ENCODE measurements at places on chromosomes 5 and 9.
A peak's percentile ranks its signal among the peaks of the same experiment; 100 is the strongest.

- DNase-seq, result no peak
Measured at GRCh38 chr9:115398313-115398650, 280.3 kb upstream of the TNC start.

DNA sequence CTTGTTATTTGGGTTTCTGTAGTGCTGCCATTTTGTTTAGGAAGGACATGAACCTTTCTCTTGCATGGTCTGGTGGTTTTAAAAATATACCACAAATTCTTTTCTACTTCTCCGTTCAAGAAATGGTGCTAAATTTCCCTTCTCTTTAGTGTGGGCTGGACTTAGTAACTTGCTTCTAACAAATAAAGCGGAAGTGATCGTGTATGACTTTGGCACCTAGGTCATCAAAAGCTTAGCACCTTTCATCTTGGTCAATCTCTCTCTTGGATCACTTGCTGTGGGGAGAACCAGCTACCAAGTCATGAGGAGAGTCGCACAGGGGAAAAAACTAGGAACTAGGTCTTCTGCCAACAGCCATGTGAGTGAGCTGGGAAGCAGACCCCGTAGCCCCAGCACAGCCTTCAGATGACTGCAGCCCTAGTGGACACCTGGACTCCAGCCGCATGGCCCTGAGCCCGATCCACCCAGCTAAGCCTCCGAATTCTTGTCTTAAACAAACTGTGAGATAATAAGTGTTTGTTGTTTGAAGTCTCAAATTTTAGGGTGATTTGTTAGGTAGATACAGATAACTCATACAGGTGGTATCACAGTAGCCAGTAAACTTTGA, 87.7 kb upstream of the CKMT2 start:
- DNase-seq, result no peak

GRCh38 chr5:8461543-8461942, 592.6 kb downstream of the MTRR start:
- no peak for DNase-seq

DNA sequence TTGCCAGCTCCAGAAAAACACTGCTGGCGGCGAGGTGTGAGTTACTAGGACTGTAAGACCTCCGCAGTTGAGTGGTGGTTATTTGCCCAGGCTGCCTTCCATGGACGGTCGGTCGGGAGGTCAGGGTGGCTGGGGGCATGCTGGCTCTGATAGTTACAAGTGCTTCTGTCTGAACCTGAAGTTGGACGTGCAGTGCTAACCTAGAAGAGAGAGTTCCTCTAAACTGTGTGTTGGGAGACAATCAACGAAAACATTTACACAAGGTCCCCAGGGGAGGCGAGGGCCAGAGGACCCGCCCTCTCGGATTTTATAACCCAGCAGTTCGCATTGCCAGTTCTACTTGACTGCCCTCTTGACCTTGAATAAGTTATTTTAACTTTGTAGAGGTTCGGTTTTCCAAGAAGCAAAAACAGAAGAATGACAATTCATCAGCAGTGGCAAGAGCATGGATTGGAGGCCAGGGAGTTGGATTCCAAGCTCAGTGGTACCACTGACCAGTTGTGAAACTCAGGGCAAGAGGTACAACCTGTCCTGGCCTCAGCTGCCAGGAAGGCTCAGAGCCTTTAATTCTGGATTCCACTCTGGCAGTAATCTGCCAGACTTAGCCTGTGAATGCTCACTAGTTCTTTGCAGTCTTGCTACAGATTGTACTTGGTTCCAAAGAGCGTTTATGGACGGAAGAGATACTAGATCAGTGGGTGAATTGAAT, 28.7 kb upstream of the PDE8B start:
- DNase-seq, result no peak

- no peak for DNase-seq
Measured at GRCh38 chr5:146016764-146017484, 80.5 kb downstream of the SH3RF2 start.

DNA sequence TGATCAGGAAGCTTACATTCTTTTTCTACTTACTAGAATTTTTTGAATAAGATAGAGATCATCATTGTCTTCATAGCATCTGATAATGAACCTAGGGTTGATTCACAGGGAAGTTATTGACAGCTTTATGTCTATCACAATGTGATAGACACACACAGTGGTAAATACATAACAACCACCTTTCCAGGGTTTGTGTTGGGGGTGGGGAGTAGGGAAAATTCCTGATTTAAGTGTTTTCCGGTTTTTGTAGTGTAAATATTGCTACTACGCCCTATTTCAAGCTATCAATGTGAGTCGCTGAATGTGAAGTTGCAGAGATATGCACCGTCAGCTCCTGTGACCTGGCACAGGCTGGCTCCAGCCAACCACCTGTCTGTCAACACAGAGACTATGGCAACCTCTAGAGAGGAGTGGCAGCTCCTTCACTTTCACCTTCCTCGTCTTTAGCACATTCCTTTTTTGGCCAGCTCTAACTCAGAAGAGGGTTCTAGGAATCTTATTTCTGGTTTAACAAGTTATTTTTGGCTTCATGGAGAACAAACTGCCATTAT, 224.9 kb downstream of the MAT2B start:
- DNase-seq, result no peak

GRCh38 chr5:36724467-36725332, 118.3 kb downstream of the SLC1A3 start:
- no peak for DNase-seq

DNA sequence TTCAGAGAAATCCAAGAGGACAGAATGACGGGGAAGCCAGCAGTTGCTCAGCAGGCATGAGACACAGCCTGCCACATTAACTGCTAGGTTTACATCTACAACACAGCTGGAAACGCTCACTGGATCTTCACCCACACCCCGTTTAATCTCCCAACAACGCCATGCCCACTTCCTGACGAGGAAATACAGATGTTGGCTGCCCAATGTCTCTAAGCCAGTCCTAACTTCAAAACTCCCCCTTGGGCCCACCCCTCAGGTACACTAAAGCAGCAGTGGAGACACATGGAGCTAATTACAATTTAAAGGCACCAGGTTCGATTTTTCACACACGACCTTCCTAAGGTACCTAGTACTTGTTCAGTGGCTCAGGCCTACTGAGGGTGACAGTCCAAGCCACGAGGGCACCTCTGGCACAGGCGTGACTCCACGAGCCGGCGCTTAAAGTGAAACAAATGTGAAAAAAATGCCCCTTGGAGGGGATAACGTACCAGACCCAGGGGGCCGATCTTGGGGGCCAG, 904 bp downstream of the RPL12 start:
- DNase-seq, result peak; percentile 30

DNA sequence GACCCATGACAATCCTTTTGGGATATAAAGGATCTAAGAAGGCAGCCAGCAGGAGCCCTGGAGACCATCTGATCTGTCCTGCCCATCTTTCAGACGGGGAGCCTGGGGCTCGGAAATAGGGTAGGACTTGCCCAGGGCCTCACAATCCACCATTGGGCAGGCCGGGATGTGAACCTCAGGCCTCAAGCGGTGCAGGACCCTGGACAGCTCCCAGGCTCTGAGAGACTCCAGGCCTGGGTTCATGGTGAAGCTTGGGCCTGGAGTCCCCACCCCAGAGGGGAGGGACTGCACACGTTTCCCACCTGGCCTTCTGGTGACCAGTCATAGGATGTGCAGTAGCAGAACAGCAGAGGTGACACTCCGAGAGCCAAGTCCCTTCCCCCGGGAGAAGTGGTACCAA, 36.6 kb upstream of the RAPGEF1 start:
- DNase-seq, result peak; percentile 55

GRCh38 chr5:172223901-172224873, 30.2 kb downstream of the EFCAB9 start:
- no peak for DNase-seq

DNA sequence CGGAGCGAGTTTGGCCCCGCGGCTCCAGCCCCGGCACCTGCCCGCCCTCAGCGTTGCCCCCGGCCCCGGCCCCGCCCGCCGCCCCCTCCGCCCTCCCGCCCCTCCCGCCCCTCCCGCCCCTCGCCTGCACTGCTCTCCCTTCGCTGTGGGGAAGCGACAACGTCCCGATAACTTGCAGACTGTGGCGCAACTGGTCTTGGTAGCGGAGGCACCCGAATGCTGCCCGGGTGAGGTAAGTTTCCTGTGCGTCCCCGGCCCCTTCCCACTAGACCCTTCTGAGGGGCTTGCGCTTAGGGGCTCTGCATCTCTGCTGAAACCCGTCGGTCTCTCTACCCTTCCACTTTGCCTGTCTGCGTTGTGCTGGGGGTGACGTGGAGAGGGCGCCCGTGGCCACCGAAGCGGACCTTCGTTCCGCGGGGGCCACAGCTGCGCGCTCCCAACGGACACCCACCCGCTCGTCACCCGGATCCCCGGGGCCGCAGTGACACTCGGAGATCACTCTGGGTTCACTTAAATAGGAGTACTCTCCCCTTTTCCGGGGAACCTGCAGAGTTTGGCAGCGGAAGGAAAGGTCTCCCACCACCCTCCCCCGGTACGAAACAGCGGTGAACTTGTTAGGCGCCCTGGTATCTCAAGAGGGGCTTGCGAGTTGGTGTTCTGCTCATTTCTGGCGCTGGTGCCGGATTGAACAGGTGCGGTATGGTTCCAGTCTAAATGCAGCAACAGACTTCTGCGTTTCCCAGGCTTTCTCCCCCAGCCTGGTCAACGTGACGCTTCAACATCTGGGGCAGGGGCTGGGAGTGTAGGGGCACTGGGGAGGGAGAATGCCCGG, 707 bp downstream of the PIP5K1B start:
- DNase-seq, result peak; percentile 25

DNA sequence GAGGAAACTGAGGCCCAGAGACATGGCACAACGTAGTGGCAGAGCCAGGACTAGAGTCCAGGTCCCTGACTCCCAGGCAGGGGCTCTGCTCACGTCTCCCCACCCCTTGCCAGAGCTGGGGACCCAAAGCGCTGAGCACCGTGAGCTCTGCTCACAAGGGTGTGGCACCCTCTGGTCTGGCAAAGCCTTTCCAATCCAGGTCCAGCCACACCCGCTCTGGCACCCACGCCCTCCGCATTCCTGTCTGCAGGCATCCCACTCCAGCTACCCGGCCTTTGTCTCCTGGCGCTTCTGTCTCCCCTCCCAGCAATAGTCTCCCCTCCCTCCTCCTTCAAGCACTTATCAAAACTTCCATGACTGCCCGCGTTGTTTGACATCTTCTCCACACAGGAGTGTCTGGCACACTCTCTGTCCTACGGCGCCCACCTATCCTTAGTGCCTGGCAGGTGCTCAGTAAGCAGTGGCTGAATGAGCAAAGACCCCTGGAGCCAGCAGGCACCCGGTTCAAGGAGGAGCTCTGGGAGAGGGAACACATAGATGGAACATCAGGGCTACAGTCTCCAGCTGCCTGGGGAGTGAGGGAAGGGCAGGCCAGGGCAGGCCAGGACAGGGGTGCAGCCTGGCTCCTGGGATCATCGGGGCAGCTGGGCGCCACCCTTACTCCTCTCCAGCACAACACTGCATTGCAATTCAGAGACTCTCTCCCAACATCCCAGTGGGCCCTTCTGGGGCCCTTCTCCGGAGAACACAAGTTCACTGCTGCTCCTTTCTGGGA, 12.0 kb downstream of the HIGD2A start:
- no peak for DNase-seq

GRCh38 chr5:35342664-35343063, 112.4 kb upstream of the PRLR start:
- DNase-seq, result no peak

GRCh38 chr9:126777733-126778132, 27.1 kb upstream of the ZBTB43 start:
- DNase-seq, result no peak

DNA sequence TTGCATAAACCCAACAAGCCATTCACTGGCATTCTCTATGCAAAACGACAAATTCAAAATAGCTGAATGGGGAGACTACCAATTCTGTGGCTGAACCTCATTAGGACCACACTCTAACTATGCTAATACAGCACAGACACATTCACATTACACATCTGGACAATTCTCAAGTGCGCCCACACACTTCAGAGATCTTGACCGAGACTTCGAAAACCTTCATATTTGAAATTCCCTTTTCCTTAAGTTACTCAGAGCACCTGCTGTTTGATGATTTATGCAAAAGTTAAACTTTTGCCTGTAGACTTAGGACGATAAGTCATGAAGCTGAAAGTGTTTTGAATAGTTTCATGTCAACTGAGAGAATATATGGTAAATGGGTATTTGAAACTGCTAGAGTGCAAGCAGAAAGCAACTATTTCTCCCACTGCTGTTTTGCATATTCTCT, 111.9 kb downstream of the FBN2 start:
- no peak for DNase-seq

- no peak for DNase-seq
Measured at GRCh38 chr5:174827558-174827957, 103.2 kb downstream of the MSX2 start.

DNA sequence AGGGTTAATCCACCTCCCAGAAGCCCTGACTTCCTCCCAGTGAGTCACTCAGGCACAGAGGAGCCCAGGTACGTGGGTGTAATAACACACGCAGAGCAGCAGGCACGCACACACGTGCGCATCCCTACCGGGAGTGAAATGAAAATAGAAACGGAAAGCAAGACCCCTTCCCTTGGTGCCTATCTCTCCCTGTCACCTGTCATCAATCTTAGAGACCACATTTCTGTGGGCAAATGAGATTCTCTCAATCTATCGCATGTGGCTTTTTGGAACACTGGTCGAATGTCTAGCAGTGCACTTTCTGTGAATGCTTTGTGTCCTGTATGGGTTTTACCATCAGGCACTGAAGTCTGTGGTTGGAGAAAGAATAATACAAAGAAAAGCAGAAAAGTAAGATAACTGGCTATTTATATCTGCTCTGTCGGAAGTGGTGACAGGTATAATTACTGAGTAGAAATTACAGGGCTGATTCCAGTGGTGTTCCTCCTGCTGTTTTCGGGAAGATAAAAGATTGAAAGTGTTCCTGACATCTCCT, 137.7 kb upstream of the GRIA1 start:
- DNase-seq, result no peak

DNA sequence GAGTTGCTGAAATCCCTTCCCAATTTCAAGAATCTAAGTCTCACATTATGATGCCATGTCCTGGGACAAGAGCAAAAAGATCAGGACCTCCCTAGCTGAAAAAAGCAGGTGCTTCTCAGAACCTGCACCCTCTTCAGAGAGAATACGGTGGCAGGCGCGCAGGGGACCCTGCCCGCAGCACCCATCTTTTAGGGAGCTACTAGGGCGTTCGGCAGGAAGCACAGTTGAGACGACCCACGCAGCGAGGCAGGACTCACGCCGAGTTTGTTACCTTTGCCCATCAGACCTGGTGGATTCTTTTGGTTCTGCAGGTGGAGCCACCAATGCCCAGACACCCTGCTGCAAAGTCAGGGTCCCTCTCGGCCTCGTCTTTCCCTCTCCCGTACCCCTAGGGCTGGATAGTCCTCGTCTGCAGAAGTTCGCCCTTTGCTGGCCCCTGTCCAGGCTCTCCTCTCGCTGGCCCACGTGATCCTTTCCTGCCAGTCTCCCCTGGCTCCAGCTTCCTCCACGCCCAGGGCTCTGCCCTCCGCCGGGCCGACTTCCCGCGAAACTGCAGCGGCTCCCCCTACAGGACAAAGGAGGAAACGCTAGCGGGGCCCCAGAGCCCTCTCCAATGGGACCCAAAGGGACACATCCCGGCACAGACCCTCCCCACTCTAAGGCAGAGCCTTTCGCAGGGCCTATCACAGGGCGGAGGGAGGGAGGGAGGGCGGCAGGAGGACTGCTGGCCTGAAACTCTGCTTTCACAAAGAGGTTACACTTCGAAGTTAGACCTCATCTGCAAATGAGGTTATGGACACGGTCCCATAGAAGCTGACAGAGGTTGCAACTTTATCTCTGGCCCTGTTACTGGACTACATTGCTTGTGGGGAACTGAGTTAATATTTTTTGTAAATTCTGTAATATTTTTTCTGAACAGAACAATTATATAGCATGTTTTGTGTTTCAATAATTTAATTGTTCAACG, 28.8 kb downstream of the TMEM174 start:
- DNase-seq, result peak; percentile 61

- peak; percentile 5 for DNase-seq
Measured at GRCh38 chr9:134489621-134490408, 151.8 kb upstream of the COL5A1 start.
